ENCODE measurements at places on chromosomes 5 and 9. TPM values are rescaled to one million over a fixed set of nuclear protein-coding genes. Genes with fewer than 3 reads are reported as not detected.

MEIKIN gene
- 0.55 TPM for total RNA-seq

MAML1 gene
- total RNA-seq, result 33.5 TPM

AQP7 gene
- not detected for total RNA-seq

MARCOL gene
- total RNA-seq, result not detected

MAP3K1 gene
- 69.9 TPM for total RNA-seq

PGM5 gene
- 61.8 TPM for total RNA-seq

TNC gene
- 44.4 TPM for total RNA-seq

DIPK1B gene
- 26.2 TPM for total RNA-seq

RAPGEF6 gene
- total RNA-seq, result 72.6 TPM

CAMK2A gene
- 3.8 TPM for total RNA-seq

CER1 gene
- 0.88 TPM for total RNA-seq
